NCI-H1092 (cell line): ENCODE measurements at places on chromosomes 1 and 21.
A peak's percentile ranks its signal among the peaks of the same experiment; 100 is the strongest.

- no peak for DNase-seq
Measured at GRCh38 chr1:54649130-54649898, 7.7 kb downstream of the MROH7 start.

DNA sequence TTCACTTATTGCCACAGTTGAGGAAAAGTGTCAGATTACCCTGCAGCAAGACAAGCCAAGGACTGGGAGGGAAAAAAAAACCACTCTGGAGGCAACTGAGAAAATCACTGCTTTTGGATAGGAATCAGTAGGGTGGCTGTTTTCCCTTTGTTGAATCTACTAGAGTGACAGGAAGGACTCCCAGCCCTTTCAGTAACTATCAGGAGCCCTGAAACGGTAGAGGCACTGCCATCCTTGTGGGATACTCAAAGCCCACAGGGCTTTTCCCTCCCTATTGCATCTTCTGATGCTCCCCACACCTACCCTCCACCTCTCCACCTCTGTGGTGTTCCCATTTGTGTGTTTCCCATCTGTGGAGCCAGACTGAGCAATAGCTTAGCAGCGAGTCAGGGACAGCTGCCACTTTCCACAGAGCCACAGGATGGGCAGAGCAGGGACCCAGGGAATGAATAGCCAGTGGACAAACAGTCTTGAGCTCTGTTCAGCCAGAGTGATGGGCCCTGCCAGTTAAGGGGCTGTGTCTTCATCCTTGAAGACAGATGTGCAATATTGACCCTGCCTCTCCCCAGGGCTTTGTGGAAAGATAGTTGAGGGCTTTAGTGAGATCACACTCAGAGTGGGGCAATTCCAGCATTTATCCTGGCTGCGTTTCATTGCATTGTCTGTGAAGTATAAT is 13.9 kb downstream of the UBIAD1 start:
- no peak for DNase-seq

DNA sequence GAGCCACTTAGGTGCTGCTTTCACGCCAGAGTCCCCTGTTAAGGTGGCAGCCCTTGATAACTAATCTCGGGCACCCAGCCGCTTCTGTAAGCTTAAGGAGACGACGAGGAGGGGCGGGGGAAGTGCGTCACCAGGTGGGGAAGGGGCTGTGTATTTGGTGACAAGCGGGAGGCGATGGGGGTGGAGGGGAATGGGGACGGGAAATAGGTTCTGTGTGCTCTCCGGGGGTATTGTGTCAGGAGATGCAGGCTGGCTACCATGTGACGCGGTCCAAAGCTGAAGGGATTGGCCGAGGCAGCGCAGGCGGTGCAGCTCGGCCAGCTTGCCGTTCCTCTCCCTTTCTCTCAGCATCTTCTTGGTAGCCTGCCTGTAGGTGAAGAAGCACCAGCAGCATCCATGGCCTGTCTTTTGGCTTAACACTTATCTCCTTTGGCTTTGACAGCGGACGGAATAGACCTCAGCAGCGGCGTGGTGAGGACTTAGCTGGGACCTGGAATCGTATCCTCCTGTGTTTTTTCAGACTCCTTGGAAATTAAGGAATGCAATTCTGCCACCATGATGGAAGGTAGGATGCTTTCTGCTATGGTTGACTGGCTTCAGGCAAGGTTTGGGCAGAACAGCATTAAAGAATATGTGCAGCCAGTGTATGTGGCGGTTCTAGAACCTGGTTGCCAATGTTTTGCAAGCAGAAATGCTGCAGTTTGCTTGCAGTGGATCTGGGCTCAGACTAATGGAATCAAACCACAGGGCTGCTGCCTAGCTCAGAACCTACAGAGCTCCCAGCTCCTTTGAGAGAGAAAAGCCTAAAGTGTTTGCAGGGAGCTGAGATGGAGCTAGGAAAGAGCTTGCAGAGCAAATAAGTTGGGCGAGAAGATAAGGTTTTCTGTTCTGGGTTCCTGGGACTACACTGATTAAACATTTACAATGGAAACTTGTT is at the start of gene SGIP1:
Gene SGIP1 (plus strand): TSS at position 350 of the 937 bp plus-strand sequence. CDS start 206 bp downstream, at position 556.
- DNase-seq, result peak; percentile 60

- no peak for DNase-seq
Measured at GRCh38 chr1:185409345-185409744, 92.3 kb upstream of the IVNS1ABP start.

- no peak for DNase-seq
Measured at GRCh38 chr1:164863056-164863455, 304.1 kb downstream of the PBX1 start.

- DNase-seq, result no peak
Measured at GRCh38 chr1:4615138-4615470, 39.3 kb upstream of the AJAP1 start.

- no peak for DNase-seq
Measured at GRCh38 chr1:149888999-149889289, 10.4 kb upstream of the BOLA1 start.

DNA sequence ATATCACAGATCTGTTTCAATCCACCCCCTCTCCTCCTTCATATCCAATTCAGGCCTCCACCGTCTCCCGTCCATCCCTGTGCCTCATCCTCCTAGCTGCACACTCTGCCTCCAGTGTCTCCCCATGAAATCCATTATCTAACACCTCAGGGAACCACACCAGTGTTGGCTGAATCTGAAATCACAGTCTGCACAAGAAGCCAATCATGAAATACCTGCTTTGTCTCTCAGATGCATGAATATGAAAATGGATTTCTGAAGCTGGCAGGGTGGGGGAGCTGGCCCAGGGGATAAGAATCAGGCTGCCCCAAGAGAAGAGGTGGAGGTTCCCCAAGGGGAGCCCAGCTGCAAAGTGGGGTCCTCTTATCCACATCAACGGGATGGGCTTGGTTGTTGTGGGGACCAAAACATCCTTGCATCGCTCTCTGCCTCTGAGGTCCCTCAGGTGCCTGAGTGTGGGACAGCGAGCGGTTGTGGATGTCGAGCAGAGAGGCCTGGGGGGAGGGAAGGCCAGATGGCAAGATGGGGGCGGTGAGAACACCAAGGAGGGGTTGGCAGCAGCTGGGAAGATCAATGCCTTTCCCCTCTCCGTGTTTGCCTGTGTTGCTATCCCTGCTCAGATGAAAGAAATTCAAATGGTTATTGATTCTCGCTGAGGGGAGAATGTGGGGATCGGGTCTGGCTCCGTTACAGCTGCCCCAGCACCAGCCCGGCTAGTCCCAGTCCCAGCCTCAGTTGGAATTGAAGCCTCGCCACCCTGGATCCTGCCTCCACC is 237.3 kb upstream of the POU3F1 start:
- no peak for DNase-seq

- no peak for DNase-seq
Measured at GRCh38 chr1:232443372-232443771, 186.6 kb downstream of the SIPA1L2 start.

DNA sequence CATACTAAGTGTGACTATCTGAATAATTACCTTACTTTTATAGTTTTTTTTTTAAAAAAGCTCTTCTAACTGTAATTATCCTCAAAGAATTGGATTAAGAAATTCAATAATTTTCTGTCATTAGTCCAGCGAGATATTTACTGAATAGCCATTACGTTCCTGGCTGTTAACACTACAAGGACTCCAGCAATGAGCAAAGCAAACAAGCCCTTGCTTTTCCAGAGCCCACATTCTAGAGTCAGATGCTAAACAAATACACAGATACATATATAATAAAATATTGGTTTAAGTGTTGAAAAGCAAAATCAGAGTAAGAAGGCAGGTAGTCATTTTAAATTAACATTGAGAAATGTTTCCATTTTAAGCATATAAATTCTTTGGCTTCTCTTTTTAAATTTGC is 118.4 kb downstream of the ATF6 start:
- DNase-seq, result peak; percentile 66

DNA sequence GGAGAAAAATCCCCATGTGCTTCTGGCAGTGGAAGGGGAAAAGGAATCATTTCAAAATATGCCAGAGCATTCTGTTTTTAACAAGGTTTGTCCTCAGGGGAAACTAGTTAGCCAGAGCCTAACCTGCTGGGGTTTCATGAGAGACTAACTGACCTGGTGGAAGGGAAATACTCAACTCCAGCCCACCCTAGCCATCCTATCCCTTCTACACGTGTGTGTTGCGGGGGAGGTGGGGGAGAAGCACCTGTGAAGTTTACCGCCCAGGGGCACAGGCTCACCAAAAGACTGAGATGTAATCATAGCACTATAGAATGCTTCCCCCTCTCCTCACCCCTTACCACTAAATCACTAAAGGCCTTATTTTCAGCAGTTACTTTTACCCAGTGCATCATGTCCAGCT is 139.5 kb downstream of the GRIK3 start:
- no peak for DNase-seq

DNA sequence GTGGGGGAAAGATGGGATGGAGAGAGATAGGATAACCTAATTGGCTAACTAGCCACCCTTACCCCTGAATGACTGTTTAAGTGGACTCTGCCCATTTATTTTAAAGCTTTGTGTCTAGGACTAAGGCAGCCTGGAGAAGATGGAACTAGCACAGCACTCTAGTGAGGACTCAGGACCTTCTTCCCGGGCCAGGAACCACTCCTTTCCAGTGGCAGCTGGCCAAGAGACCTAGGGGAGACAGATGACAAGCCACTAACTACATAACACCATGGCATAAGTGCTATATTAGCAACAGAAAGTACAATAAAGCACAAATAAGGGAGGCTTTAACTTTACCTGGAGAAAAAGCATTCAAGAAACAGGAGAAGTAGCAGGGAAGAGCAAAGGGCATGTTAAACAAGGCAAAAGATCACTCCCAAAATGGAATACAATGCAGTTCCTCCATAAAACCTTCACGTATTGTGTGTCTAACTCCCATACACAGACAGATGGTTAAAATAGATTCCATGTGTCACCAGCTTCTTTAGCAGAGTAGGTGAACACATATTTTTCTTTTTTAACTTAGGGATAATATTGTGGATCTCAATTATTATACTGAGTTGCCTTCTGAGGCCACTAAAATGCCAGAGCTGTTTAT is 20.6 kb downstream of the CLCA1 start:
- no peak for DNase-seq

GRCh38 chr1:162135271-162135775 is 65.8 kb downstream of the NOS1AP start:
- DNase-seq, result no peak

- no peak for DNase-seq
Measured at GRCh38 chr1:60461925-60462595, 388.5 kb upstream of the C1orf87 start.

DNA sequence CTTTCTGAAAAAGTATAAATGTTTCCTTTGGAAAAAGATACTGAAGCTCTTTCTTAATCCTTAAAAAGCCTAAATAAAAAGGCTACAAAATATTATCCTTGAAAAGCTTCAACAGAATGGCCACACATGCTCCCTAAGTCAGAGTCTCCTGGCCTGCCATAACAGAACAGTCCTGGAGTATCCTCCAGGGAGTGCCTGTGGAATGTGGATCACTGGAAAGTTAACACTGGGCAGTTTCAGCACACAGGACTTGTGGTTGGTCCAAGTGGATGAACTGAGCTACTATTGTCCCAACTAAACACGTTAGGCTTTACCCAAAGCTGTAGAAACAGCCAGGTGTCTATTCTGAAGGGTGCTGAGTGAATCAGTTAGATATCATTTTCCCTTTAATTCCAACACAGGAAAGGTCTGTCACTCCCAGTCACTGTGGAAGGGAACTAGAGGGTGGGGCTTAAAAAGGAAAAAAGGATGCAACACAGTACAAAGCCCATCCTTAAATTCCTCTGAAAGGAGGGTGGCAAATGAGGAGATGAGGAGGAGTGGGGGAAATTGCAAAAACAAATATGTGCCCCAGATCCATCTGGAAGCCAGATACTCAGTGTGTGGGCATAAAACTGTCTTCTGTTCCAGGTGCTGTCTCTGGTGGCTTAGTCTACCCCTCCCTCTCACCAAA is 196.3 kb upstream of the SPAG17 start:
- DNase-seq, result no peak

DNA sequence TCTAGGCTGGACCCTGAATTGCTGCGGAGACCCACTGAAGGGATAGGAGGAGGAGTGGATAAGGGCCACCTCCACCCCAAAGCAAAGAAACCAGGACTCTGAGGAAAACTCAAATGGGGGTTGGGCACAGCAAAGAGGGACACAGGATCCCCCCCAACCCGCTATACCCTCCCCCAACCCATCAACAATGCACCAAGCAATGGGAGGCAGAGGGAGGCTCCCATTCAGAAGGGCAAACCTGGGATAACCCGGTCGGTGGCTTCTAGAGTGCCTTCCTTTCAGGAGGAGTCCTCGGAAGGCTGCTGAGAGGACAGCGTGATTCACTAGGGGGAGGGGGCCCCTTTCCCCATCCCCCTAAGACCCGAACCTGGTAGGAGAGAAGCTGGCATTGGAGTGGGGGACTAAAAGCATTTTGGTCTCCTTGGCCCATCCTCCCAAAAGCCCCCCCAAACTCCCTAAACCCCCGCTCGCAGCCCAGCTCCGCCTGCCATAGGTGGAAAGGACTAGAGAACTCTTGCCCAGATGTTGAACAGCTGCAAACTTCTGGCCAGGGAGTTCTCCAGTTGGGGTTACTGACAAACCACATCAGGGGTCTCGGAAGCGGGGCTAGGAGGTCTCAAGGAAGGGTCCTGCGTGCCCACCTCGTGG is 1.3 kb downstream of the MEF2D start:
- DNase-seq, result no peak

- DNase-seq, result no peak
Measured at GRCh38 chr1:74681449-74681848, 7.9 kb upstream of the ERICH3 start.

- no peak for DNase-seq
Measured at GRCh38 chr1:31843506-31843905, 27.7 kb upstream of the SPOCD1 start.

- DNase-seq, result no peak
Measured at GRCh38 chr1:152917794-152918193, 9.4 kb downstream of the IVL start.
